ENCODE measurements at places on chromosomes 7 and 10. TPM values are rescaled to one million over a fixed set of nuclear protein-coding genes. Genes with fewer than 3 reads are reported as not detected.
A peak's percentile ranks its signal among the peaks of the same experiment; 100 is the strongest.

UNCX gene
- total RNA-seq = not detected

GTPBP4 gene
- total RNA-seq = 156 TPM

GPR37 gene
- total RNA-seq = not detected

NRBF2 gene
- 25.0 TPM for total RNA-seq

CLCN1 gene
- total RNA-seq = not detected

GIMAP2 gene
- 40.4 TPM for total RNA-seq

GRCh38 chr7:97130417-97131139 lies 13.1 kb downstream of the SDHAF3 start:
- no peaks in the 10 kb centered on the region for H3K36me3 ChIP-seq
- H3K4me3 ChIP-seq = no peak overlapping the region
- no peaks in the 10 kb centered on the region for H3K4me1 ChIP-seq
- no peaks in the 10 kb centered on the region for H3K27me3 ChIP-seq
- H3K27ac ChIP-seq = no peak overlapping the region

DNA sequence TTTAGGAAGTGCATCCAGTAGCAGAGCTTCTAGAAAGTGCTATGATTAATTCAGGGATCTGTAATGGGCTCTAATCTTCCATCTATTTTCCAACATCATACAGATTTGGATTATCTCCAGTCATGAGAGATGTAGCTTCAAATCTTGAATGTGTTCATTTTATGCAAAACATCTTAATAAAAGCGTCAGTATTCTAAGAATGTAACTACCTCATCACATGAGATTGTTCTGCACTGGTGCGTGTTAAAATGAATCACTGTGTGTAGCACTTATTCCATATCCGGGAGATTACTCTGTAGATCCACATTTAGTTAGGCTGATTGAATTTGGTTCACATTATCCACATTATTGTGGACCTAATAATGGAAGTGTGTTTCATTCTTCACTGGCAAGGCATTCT lies 344.9 kb upstream of the CHRM2 start:
- no peak overlapping the region for H3K4me3 ChIP-seq
- no peaks in the 10 kb centered on the region for H3K36me3 ChIP-seq
- no peaks in the 10 kb centered on the region for H3K4me1 ChIP-seq
- no peak for DNase-seq
- no peaks in the 10 kb centered on the region for H3K27me3 ChIP-seq

- H3K27ac ChIP-seq = no peak overlapping the region
- H3K27me3 ChIP-seq = no peaks in the 10 kb centered on the region
- no peaks in the 10 kb centered on the region for H3K36me3 ChIP-seq
- no peaks in the 10 kb centered on the region for H3K4me1 ChIP-seq
- DNase-seq = no peak
Observed at GRCh38 chr10:76190634-76191270, 759.3 kb downstream of the LRMDA start.

DNA sequence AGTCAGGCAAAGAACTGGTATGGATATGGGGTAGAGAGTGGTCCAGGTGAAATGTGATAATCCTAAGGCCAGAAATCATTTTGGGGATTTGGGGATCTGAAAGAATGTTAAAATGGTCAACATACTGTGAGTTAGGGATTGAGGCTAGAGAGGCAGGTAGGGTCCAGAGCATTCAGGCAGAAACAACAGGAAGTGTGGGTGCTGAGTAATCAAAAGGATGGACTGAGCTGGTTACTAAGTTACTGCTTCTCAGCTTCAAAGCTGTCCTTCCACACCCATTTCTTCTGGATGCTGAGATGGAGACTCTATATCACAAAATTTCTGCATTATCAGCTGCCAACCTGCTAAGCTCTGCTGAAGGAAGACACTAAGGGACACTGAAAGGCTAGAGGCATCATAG lies 30.6 kb upstream of the PRKCQ start:
- H3K27ac ChIP-seq = no peak overlapping the region
- no peak overlapping the region for H3K4me3 ChIP-seq
- H3K4me1 ChIP-seq = peaks cover 32% of the 10 kb centered on the region
- H3K36me3 ChIP-seq = peaks cover 7% of the 10 kb centered on the region
- DNase-seq = no peak

DNA sequence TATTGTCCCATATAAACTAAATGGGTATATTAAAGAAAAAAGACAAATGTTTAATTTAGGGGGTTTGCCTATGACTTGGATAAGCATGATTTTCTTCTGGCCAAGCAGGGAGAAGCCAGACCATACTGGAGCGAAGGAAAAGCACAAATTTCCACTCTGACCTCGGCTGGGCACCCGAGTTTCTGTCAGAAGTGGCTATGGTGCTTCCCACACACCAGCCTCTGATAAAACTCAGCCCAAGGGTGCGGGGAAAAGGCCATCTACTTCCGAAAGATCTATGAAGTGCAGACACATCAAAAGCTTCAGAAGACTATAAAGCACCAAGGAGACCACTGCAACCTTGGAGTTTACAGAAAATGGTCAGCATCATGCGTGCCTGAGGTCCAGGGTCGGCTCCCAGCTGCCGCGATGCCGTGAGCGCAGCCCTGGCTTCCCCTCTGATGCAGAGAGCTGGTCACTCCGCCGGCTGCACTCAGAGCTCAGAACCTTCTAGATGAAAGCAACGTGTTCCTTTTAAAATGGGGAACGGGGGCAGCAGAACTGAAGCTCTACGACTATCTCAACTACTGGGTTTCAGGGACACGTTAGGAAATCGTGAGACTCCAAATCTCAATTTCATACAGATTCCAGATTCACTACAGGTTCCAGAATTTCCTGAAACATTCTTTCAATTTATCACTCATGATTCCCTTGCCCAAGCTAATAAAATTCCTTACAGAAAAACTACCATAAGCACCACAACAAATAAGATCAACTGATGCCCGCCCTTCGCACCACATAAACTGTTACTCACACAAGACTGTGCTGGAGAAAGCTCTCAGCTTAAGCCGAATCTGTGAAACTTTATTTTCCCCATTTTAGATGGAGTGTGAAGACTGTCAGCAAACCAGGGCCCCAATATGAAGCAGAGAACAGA lies 84.5 kb downstream of the DIP2C start:
- no peaks in the 10 kb centered on the region for H3K27me3 ChIP-seq
- H3K27ac ChIP-seq = no peak overlapping the region
- H3K4me1 ChIP-seq = no peaks in the 10 kb centered on the region

DNA sequence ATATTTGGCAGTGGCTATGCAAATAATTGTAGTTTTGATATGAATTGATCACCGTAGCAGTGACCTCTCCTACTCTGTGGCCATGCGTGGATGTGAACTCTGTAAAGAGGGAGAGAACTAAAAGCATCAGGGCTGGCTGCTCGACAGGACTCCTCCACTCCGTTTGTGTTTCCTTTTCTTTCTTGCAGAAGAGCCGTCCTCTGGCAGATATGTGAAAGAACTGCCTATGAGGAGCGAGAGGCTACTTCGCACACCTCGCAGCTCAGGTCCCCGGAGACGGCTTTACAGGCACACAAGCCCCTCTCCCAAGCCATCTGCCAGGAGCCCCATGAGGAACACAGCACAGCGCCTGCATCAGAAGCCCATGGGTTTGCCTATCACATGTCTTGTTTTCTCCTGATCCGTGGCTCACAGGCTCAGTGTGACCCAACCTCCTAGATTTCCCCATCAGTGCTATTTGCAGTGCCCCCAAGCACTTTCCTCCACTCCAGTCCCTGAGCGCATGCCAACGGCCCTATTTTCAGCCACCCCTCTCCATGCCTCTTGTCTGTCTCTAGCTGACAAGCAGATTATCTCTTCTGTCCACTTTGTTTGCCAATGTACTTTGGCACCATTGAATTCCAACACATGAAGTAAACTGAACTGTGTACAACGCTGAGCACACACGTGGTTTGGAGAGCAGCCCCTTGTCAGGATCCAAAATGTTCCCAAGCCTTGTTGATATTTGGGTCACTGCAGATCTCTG lies 164.3 kb upstream of the AKR1E2 start:
- no peak overlapping the region for H3K4me3 ChIP-seq
- no peak for DNase-seq
- no peaks in the 10 kb centered on the region for H3K27me3 ChIP-seq

DNA sequence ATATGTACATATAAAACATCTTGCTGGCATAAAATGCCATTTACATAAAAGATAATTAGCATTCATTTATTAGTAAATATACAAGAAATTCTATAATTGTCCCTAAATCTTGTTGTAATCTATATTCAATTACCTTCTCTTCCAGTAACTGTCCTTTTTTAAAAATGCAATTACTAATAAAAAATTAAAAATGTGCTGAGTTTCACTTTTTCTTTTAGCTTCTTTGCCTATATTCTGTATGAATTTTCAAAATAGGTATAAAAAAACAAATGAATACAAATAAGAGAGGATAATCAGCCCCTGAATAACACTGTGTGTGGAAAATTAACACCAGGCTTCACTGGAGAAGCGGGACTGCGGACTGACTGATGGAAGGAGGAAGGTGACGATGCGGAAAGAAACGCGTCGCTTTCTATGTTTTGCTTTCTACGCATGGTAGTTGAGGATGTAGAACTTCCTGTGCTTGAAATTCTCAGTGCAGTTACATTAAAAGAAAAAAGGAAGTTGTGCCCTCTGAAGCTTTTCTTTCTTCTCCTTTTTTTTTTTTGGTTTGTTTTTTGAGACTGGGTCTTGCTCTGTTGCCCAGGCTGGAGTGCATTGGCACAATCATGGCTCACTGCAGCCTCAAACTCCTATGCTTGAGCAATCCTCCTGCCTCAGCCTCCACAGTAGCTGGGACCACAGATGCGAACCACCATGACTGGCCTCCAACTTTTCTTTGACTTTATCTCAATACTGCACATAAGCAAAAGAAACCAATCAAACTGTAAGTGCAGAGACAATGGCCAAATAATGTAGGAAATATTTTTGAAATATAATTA lies 7.4 kb upstream of the ZMYND11 start:
- peaks cover 6% of the 10 kb centered on the region for H3K4me1 ChIP-seq
- H3K27ac ChIP-seq = peak overlapping the region; percentile 29
- H3K4me3 ChIP-seq = peak overlapping the region; percentile 44
- DNase-seq = peak; percentile 10
- no peaks in the 10 kb centered on the region for H3K36me3 ChIP-seq

- peaks cover 24% of the 10 kb centered on the region for H3K36me3 ChIP-seq
- H3K4me1 ChIP-seq = peaks cover 63% of the 10 kb centered on the region
- H3K27me3 ChIP-seq = no peaks in the 10 kb centered on the region
- H3K4me3 ChIP-seq = peak overlapping the region; percentile 53
- DNase-seq = peak; percentile 13
Observed at GRCh38 chr10:128062331-128062880, 63.8 kb downstream of the MKI67 start.

DNA sequence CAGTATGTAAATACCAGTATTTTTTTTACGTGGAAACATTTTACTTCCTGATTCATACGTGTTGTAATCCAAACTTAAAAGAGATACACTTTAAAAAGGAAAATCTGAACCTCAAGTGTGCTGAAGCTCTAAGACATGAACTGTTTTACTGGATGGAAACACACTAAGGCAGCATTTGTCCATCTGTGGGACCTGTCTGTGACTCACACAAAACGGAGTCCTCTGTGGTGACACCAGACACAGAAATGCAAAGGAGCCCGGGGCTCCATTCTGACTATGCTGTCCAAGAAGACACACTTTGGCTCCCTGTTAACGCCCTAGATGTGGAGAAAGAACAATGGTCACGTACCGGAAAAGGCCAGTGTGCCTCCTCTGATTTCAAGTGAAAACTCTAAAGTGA lies 23.9 kb downstream of the RNF133 start:
- H3K36me3 ChIP-seq = no peaks in the 10 kb centered on the region
- no peaks in the 10 kb centered on the region for H3K4me1 ChIP-seq
- no peak overlapping the region for H3K4me3 ChIP-seq
- H3K27me3 ChIP-seq = no peaks in the 10 kb centered on the region
- no peak for DNase-seq

DNA sequence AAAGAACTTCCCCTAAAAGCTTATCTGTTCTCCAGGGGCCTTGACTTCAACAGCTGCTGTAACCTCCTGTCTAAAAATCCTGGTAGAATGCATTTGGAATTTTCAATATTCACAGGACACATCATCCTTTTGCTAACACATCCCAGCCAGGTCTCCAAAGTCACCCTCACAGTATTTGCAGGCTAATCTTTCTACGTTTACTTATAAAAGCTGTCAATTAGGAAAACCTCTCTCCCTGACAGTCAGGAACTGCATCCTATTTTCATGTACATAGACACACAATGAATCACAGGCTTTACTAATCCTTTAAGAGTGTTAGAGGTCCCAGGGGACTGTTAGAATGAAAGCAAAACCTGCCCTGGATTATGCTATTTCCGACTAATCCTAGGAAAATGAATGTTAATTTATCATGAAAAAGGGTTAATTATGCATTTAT lies 102.2 kb downstream of the GFRA1 start:
- no peaks in the 10 kb centered on the region for H3K27me3 ChIP-seq
- H3K36me3 ChIP-seq = no peaks in the 10 kb centered on the region
- no peak for DNase-seq
- no peaks in the 10 kb centered on the region for H3K4me1 ChIP-seq

DNA sequence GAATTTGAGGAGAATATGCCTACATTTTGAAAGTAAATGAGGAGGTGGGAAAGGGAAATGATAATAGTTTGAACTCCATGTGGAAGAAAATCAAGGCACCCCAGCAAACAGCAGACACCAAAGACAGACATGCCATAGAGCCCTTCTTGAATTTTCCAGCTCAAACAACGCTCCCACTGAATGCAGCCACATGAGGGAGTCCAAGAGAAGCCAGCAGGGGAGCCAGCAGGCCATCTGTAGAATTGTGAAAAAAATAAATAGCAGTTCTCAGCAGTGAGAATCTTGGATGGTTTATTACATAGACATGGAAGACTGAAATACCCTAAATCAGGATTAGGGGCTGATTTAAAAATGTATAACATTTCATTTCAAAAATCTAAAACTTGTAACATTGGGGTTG lies 1567.3 kb upstream of the LRRTM3 start:
- no peaks in the 10 kb centered on the region for H3K4me1 ChIP-seq
- H3K27ac ChIP-seq = no peak overlapping the region
- DNase-seq = no peak
- H3K36me3 ChIP-seq = no peaks in the 10 kb centered on the region

DNA sequence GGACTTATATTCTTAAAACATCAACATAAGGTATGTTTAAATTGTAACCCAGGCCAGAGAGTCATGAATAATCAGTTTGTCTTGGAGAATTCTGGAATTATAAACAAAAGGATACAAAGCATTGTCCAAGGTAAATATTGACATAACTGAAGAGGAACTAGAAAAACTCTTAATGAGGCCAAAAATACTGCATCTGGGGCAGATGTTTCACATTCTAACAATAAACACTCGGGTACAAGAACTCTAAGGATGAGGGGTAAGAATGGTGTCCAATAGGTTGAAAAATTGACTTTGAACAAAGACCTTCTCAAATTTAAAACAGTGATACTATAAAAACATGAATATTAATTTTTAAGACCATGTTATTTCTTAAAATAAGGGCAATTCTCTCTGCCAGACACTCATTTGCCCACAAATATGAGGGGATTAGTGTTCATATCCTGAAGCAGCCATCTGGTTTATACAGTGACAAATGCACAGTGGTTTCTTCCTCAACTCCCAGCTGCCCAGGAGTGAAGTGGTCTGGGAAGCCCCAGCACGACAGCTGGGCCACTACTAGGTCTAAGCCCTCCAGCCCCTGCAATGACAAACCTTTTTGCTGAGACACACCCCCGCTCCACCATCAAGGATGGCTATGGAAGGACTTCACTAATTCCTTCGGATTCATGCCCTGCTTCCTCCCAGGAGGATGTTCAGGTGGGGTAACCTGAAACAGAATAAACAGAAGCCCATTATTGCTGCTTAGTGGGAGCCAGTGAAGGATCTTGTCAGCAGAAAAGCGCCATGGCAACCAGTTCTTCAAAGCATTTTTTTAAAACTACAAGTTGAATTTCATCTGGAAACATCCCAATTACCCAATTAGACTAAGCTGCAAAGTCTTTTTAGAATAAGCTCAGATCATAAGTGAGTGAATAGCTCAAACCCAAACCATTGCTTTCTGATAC lies 107.5 kb upstream of the ARID5B start:
- no peak for DNase-seq
- no peak overlapping the region for H3K4me3 ChIP-seq
- no peaks in the 10 kb centered on the region for H3K27me3 ChIP-seq
- no peak overlapping the region for H3K27ac ChIP-seq

All from CD8-positive, alpha-beta memory T cell (primary cell).